Adrenal gland (tissue), 19 donors: ENCODE measurements at places on chromosomes 7 and 10. TPM values are rescaled to one million over a fixed set of nuclear protein-coding genes. Genes with fewer than 3 reads are reported as not detected.

The CCL24 gene
- total RNA-seq = 0.91 TPM

- DNase-seq = peak; percentile 97
- H3K4me1 ChIP-seq = peaks cover 14% of the 10 kb centered on the region
- H3K36me3 ChIP-seq = no peaks in the 10 kb centered on the region
- no peaks in the 10 kb centered on the region for H3K27me3 ChIP-seq
- peak overlapping the region; percentile 75 for H3K27ac ChIP-seq
- no peak overlapping the region for H3K4me3 ChIP-seq
These were observed 174.8 kb downstream of the KIAA1217 start for GRCh38 chr10:24383681-24384106.

- no peaks in the 10 kb centered on the region for H3K36me3 ChIP-seq
- no peak for DNase-seq
- H3K27me3 ChIP-seq = no peaks in the 10 kb centered on the region
- no peak overlapping the region for H3K4me3 ChIP-seq
- H3K27ac ChIP-seq = no peak overlapping the region
These were observed 95.7 kb downstream of the COL13A1 start for GRCh38 chr10:69897432-69897831.

DNA sequence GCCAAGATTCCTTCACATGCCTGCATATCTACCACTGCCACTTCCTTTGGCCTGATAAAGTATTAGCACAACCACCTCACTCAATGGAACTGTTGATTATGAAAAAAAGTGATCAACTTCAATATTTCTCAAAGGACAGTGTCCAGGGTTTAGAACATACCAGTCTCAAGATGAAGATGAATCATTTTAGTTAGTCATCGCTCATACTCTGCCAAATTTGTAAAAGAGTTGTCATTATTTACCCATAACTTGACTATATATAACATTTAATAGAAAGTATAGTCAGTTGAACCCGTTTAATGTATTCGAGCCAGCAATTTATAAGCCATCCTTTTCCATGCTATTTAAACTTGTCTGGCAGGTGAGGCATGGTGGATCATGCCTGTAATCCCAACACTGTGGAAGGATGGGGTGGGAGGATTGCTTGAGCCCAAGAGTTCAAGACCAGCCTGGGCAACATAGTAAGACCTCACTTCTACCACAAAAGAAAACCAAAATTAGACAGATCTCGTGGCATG is 33.2 kb downstream of the SPAM1 start:
- DNase-seq = no peak
- no peak overlapping the region for H3K27ac ChIP-seq
- no peaks in the 10 kb centered on the region for H3K4me1 ChIP-seq
- no peak overlapping the region for H3K4me3 ChIP-seq

The DYNC1I1 gene
- total RNA-seq = 7.4 TPM

GRCh38 chr10:68099736-68100135 is 9.6 kb upstream of the MYPN start:
- no peaks in the 10 kb centered on the region for H3K27me3 ChIP-seq
- no peaks in the 10 kb centered on the region for H3K4me1 ChIP-seq

The AEBP1 gene
- total RNA-seq = 64.8 TPM
